Dermis blood vessel endothelial cell (primary cell): ENCODE measurements at places on chromosomes 2 and 18.

DNA sequence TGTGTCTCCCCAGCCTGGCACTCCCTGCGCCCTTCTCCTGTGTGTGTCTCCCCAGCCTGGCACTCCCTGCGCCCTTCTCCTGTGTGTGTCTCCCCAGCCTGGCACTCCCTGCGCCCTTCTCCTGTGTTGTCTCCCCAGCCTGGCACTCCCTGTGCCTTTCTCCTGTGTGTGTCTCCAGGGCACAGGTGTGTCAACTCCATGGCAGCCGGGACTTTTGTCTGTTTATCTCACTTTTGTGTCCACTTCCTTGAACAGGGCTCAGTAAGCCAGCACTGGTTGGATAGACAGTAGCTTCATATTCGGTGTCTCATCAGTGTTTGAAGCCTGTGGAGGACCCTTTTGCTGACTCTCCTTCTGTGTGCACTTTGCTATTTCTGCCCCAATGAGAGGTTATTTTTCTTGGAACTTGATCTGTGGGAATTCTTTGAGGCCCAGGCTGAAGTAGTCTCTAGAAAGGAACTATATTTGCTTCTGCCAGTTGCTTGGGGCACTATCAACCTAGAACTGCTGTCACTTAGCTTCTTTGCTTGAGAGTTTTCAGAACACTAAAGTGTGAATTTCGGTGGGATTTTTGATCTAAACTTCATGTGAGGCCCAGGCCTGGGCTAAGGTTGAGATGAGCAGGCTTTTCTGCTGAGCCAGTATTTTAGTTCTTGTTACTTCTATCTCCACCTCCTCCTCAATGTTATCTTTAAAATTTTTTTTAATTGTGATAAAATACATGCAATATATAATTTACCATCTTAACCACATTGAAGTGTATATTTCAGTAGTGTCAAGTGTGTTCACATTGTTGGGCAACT lies 8.3 kb upstream of the ASB1 start:
- DNase-seq, result no peak

DNA sequence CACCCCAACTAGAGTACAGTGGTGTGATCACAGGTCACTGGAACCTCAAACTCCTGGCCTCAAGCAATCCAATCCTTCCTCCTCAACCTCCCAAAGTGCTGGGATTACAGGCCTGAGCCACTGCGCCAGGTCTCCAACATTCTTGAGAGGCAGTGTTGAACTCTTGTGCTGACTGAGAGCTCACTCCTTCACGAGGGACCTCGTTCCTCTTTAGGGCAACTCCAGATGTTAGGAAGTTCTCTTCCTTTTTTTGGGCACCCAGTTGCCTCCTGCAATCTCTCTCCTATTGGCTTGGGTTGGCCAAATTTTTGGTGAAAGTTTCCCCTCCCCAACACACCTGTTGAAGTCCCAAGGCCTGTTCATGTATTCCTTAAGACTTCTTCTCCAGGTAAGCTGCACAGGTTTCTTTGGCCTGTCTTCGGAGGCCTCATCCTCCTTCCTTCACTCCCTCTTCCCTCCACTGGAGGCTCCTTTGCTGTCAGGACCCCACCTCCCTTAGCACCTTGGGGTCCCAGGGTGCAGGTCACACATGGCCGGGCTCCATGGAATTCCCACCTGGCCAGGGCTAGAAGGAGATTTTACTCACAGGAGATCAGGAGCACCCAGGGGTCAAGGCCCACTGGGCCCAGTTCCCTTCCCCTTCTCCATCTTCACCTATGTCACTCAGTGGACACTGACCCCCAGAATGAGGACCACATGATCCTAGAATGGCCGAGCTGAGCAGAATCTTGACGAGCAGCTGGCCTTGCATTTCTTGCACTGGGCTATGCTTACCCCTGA lies 94.6 kb upstream of the SMAD2 start:
- no peak for DNase-seq

GRCh38 chr2:79860228-79861058 lies 347.6 kb downstream of the CTNNA2 start:
- DNase-seq, result no peak

DNA sequence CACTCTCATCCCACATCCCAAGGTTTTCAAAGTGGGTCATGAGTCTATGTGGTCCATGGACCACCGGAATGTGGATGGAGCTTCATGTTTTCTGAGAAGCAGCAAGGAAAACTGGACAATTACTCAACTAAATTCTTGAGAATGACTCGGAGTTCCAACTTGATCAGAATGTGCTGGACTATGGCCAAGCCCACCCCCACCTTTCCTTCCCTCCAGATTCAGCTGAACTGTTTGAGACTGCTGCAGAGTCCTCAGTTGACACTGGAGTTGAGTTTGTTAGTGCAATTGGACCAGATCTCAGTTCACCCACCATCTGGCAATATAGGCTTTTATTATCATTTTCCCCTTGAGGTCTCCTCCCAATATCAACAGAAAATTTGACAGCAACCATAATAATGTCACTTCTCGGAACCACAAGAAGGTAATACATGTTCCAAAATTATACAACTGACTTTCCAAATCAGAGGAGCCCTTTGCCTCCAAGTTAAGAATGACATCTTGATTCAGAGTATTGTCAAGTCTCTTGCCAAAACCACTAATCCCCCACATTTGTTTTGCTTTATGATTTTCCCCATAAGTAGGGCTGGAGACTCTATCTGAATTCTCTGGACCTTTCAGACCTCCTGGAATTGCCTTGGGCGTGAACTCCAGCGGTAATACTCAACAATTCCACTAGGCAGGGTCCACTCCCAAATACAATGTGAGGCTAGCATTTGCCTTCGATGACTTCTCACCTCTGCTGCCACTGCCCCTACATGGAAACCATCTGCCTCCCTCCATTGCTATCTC lies 8.8 kb downstream of the COL4A4 start:
- no peak for DNase-seq
